ENCODE measurements at places on chromosomes 2 and 18.
A peak's percentile ranks its signal among the peaks of the same experiment; 100 is the strongest.

DNA sequence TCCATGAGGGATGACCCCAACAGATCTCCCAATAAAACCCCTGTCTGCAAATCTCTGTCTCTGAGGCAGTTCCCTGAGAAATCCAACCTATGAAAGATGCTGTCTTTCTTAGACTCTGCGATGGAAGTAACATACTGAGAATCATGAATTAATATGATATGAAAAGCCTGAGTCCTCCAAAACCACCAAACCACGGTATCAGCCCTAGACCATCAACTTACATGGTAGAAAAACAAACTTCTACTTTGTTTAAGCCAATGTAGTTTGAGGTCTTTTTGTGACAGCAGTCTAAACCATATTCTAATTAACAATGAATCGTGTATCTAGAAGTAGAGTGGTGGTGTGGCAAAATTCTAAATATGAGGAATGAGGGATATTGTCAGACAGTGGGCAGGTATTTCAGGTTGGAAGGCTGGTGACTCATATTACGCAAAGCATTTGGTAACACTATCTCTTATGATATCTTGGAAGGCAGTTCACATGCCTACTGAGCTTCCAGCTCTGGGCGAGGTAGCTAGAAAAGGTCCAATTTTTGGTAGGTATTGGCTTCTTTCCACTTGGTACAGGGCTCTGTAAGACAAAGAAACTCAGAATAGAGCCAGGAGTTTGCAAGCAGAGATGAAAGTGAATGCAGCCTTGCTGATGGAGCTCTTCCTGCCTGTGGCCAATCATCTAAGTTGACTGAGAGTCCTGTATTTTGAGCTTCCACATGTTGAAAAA is 215.8 kb downstream of the ZFP36L2 start:
- no peak for DNase-seq

DNA sequence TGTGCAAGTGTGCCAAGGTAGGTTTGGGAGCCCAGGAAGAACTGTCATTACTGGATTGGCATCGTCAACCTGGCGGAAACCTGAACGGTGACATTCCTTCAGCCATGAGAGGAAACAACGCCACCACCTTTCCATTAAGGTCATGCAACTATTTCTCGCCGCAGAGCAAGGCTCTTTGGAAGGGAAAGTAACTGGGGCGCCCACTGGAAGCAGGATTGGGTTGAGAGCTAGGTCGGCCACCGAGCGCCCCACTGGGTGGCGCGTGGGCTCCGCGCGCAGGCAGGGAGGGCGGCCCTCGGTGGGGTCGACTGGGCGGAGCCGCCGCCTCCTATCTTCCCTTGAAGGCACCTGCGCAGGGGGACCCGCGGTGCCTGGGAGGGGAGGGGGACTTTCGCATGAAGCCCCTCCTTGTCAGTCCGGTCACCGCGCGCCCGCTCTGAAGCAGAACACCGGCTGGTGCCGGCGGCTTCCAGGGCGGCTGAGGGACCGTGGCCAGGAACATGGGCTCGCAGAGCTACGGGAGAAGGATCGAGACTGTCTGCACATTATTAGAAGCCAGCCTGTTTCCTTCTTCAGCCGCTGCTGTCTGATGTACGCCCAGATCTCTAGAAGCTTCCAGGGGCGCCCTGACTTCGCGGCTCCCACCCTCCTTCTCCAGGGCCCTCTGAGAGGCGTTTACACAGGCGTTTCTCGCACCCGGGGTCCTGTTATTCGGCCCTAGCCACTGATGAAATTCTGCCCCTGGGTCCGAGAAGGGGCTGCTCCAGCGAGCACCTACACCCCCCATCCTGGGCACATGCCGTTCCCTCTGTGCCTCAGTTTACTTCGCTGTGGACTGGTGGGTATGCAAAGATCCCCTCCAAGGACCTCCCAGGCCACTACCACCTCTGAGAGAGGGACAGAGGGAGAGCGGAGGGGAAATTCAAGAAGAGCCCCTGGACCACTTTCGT is 27.3 kb upstream of the MAL start:
- DNase-seq: peak; percentile 58

DNA sequence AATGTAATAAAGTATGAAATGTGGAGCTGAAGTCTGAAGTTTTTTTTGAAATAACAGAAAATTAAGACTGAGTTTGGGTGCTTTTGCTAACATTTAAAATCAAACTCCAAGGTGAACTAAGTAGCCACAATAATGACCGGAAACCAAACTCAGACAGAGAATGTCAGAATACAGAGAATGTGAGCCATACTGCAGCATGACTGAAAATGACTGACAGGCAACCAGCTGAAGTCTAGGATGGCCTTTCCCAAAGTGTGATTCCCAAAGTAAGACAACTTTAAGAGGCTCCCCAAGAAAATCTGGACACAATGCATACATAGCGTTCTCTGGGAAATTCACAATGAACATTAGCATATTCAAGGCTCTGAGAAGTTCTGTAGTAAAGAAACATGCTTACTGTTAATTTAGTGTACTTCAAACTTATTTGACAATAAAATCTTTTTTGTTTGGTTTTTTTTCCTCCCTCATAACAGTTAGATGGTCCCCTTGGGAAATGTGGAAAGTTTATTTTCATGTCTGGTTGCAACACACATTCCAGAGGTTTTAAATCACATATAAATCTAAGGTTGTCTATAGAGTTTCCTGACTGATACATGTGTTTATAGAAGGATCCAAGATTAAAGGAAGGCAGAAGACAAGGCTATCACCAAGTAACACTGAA is 28.6 kb downstream of the PLA2R1 start:
- no peak for DNase-seq

DNA sequence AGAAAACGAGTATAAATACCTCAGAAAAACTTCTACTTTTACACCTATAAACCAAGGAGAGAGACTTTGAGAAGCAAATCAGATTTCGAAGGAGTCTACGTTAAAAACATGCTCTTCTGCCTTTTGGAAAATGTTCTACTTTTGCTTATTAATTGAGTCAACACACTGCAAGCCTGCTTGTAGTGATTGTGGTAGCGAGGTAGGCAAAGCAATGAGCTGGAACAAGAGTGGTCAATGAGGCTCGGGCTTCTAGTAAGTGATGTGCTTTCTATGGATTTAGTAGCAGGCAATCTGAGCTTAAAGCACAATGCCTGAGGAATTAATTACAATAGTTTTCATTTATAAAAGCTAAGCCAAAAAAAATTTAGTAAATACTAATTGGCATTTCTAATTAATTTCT is 103.4 kb upstream of the TFCP2L1 start:
- DNase-seq: no peak

- no peak for DNase-seq
Measured at GRCh38 chr2:216633616-216634369, 573 bp downstream of the IGFBP2 start.

GRCh38 chr2:219570194-219570923 is 980 bp downstream of the OBSL1 start:
- no peak for DNase-seq
